ENCODE measurements at places on chromosomes 2 and 18. TPM values are rescaled to one million over a fixed set of nuclear protein-coding genes. Genes with fewer than 3 reads are reported as not detected.

DNA sequence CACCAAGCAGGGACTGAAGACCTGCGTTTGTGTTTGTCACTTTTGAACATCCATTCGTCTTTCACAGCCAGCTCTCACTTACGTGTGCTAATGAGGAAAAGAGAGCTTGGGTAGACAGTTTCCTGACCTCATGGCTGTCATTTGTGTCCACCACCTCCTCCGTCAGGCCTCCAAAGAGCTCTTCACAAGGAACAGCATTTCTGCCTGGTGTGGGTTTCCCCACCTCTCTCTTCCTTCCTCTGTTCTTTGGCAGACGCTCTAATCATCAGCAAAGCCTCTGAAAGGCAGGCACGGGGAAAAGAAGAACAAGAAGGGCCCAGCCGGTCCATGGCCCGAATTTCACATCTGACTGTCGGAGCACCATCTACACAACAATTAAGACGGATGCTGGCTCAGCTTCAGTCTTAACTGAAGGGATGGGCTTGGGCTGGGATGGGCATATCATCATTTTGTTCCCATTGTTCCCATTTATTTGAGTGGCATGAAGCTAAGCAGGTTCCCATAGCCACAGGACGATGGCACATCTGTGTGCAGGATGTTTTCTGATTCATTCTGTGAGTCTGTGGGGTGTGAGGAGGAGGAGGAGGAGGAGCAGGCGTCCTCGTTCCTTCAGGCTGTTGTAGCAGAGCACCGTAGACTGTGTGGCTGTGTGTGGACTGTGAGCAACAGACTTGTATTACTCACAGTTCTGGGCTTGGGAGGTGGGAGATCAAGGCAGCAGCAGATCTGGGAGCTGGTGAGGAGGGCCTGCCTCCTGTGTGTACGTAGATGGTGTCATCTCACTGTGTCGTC, 66.4 kb downstream of the TSHZ1 start:
- no peaks in the 10 kb centered on the region for H3K4me1 ChIP-seq
- H3K27me3 ChIP-seq = no peaks in the 10 kb centered on the region
- H3K4me3 ChIP-seq = no peak overlapping the region
- H3K36me3 ChIP-seq = no peaks in the 10 kb centered on the region

LIMS4 gene
- total RNA-seq = not detected

- no peak overlapping the region for H3K27ac ChIP-seq
- H3K36me3 ChIP-seq = no peaks in the 10 kb centered on the region
- no peak for DNase-seq
- no peak overlapping the region for H3K4me3 ChIP-seq
Measured at GRCh38 chr2:10452312-10452711, 4.2 kb upstream of the ODC1 start.

DNER gene
- not detected for total RNA-seq

FAM228A gene
- total RNA-seq = 0.25 TPM

DNA sequence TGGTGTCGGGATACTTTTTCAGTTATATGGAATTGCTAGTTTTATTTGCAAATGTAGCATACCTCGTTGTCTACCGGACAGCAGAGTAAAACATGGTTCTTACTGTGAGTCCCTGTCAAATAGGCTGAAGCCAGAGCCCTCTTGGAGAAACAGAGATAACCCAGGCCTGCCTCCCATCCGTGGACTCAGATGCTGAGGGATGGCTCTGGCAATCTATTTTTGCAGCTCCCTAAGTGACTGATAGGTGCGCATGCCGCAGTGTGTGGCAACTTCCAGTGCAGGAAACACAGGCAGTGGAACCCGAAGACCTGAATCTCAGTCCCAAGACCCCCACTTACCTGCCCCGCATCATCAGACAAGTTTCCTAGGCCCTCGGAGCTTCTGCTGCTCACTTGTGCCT, 33.6 kb downstream of the STEAP3 start:
- H3K27me3 ChIP-seq = no peaks in the 10 kb centered on the region
- no peak overlapping the region for H3K27ac ChIP-seq
- no peak for DNase-seq
- H3K4me3 ChIP-seq = no peak overlapping the region

TUBA4B gene
- total RNA-seq = not detected

DNA sequence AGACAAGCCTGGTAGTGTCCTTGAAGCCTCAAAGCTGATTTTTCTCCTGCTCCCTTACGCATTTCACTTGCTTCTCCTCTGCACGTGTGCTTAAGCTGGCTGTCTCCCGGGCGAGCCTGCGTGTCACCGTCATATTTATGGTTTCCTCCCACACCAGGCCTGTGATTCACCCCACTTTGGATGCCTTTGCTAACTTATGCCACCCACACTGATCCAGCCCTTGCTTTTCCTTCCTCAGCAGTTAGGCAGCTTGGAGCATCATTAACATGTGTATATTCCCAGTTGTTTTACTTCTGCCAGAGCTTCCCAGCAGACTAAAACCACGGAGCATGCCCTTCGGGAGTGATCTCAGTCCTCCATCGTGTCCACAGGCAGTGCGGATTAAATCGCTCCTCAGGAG, 2.2 kb downstream of the ST3GAL5 start:
- no peak for DNase-seq
- peaks cover 21% of the 10 kb centered on the region for H3K4me1 ChIP-seq

DSC3 gene
- 0.22 TPM for total RNA-seq

GRCh38 chr2:16661936-16662839, 3.4 kb downstream of the CYRIA start:
- H3K27me3 ChIP-seq = no peaks in the 10 kb centered on the region

DNA sequence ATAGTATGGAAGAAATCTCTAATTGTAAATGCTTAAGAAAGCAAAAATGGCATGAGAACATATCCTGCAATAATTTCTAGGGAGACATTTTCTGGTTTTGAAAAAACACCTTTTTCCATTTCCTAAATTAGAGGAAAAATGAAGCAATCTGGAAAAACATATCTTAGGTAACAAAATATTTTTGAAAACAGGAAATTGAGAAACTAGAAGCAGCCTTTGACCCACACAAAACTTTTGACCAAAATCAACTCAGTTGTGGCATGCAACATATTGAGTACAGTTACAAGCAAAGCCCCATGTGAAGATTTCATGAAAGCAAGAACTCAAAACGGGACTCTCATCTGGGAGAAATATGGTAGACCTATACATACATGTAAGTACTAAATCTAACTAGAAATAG, 28.6 kb upstream of the CHAC2 start:
- H3K27me3 ChIP-seq = no peaks in the 10 kb centered on the region
- H3K27ac ChIP-seq = no peak overlapping the region
- DNase-seq = no peak
- H3K36me3 ChIP-seq = peaks cover 11% of the 10 kb centered on the region

CYP26B1 gene
- total RNA-seq = not detected

C18orf32 gene
- 21.0 TPM for total RNA-seq

THAP4 gene
- total RNA-seq = 107 TPM

DNA sequence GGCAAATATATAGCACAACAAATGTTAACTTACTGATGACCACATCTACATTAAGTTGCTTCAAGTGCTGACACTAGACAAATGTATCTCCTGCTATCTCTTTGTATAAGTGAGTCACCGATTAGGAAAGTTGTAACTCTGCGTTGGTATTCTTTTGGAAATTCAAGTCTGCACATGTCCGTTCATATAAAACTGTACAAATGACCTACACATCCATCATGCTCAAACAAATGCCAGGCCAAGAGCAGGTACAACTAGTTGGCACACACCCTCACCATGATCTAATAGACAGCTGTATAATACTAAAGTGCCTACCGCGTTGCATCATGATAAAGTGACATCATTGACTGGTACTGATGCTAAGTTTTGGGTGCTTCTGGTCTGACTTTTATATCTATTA, 141.1 kb downstream of the RBMS1 start:
- DNase-seq = no peak
- no peak overlapping the region for H3K4me3 ChIP-seq
- H3K4me1 ChIP-seq = no peaks in the 10 kb centered on the region
- no peaks in the 10 kb centered on the region for H3K27me3 ChIP-seq
- H3K27ac ChIP-seq = no peak overlapping the region

- no peaks in the 10 kb centered on the region for H3K36me3 ChIP-seq
- no peak overlapping the region for H3K4me3 ChIP-seq
- H3K4me1 ChIP-seq = no peaks in the 10 kb centered on the region
Measured at GRCh38 chr2:224312741-224313140, 89.2 kb downstream of the FAM124B start.

SNORC gene
- 1.9 TPM for total RNA-seq

BOLL gene
- not detected for total RNA-seq

DNA sequence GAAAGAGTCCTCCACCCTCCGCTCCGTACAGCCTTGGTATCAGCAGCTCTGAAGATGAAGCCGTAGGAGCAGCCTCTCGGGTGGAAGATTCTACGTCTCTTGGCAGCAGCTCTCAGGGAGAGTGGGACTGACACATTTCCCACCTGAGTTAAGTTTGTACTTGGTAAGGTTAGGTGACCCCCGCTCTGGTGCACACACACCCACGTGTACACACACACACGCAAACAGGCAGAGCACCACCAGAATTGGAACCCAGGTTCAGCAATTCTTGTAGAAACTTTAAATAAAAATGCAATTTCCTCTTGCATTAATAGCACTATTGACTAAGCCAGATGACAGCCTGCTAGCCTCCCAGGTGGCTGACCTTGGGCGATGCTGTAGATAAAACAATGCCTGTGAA, 111.5 kb downstream of the MBP start:
- DNase-seq = no peak
- no peak overlapping the region for H3K4me3 ChIP-seq
- H3K36me3 ChIP-seq = peaks cover 9% of the 10 kb centered on the region
- peaks cover 62% of the 10 kb centered on the region for H3K4me1 ChIP-seq

DNA sequence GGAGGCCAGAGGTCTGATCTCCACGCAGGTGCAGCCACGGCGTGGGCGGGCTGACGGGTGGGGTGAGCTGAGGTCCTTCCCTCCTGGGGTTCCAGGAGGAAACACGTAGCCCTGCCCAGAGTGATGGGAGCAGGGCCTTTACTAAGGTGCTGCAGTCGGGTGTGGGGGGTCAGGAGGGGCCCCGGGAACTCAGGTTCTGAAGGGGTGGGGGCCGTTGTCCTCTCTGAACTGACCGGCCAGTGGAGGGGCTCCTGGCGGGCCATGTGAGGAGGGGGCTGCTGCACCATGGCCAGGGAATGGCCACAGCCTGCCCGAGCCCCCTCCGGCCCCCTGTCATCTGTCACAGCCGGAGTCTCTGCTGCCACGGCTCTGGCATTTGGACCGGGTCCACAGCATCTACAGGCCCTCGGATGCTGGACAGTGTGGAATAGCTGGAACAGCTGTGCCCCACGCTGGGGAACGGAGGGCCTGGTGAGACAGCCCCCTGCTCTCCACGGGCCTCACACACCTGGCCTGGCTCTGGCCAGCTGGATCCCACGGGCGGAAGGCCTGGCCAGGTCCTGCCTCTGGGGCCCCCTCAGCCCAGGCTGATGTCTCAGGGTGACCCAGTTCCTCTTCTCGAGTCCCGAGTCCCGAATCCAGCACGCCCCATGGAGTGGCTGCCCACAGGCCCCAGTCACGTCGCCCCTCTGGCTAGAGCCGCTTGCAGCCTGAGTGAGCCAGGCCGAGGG, 145.6 kb upstream of the GPC1 start:
- H3K27ac ChIP-seq = no peak overlapping the region
- DNase-seq = no peak
- H3K4me3 ChIP-seq = no peak overlapping the region
- H3K36me3 ChIP-seq = no peaks in the 10 kb centered on the region
- no peaks in the 10 kb centered on the region for H3K27me3 ChIP-seq

SGO2 gene
- 14.3 TPM for total RNA-seq

DNA sequence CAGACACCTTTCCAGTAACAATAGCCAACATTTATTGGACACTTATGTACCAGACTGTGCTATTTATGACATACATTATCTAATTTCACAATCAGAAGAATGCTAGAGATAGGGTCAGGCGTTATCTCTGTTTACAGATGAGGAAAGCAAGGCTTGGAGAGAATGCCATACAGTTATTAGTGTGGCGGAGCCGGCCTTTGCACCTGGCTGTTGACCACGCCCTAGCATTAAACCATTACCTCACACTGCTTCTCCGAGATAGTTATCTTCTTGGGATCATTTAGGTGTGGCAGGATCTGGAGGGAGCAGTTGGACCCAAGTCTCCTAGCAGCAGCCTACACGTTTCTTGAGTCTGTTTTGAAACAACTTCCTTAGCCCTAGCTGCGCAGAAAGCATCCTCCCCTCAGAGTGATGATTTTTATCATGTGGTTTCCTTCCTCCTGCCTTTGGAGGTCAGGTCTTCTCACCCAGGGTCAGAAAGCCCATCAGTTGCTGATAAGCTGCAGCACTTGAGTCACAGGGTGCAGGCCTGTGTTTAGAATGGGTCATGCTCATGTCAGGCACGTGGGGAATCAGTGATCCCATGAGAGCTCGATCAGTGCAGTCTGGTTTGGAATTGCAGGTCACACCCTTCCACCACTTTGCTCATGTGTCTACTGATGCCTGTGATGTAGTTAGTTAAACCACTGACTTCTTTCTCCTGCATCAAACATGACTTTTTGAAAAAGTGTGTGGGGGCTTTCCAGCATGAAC, 118.2 kb downstream of the SPTBN1 start:
- no peak overlapping the region for H3K27ac ChIP-seq
- H3K27me3 ChIP-seq = no peaks in the 10 kb centered on the region
- no peak overlapping the region for H3K4me3 ChIP-seq
- H3K36me3 ChIP-seq = no peaks in the 10 kb centered on the region
- H3K4me1 ChIP-seq = peaks cover 19% of the 10 kb centered on the region
- DNase-seq = no peak

FASTKD1 gene
- 28.7 TPM for total RNA-seq

DNA sequence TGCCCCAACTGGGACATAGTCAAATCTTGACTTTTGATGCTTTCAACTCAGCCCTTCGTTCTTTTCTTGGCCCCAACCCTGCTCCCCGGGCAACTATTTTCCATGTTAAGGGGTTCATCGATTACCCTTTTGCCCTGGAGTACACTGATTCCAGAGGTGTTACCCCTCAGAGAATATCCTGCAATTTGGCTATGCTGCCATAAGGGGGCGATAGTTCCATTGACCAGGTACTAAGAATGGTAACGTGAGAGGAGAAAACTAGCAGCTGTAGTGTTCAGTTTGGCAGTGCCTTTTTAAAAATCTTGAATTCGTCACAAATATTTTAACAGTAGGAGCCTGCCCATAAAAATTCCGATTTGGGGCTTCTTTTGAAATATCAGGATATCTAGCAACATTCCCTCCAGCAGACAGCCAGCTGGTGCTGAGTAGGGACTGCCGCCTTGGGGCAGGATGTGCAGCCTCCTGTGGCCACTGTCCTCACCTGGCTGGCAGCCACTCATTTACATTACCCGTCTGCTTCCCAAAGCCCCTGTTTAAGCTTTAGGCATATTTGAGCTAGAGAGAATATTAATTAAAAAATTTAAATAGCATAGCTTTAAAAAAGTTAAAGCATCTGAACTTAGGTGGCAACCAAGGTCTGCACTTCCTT, 146.3 kb upstream of the SKOR2 start:
- H3K4me3 ChIP-seq = no peak overlapping the region
- peak; percentile 80 for DNase-seq
- H3K4me1 ChIP-seq = no peaks in the 10 kb centered on the region
- no peaks in the 10 kb centered on the region for H3K36me3 ChIP-seq
- no peak overlapping the region for H3K27ac ChIP-seq

GRCh38 chr2:88452980-88453582, 588 bp upstream of the FOXI3 start:
- no peak for DNase-seq
- no peaks in the 10 kb centered on the region for H3K27me3 ChIP-seq
- H3K4me3 ChIP-seq = no peak overlapping the region
- H3K4me1 ChIP-seq = no peaks in the 10 kb centered on the region
- H3K27ac ChIP-seq = no peak overlapping the region
- H3K36me3 ChIP-seq = no peaks in the 10 kb centered on the region

CCL20 gene
- not detected for total RNA-seq

GRCh38 chr2:216989340-216990129, 129.7 kb upstream of the TNP1 start:
- H3K27ac ChIP-seq = no peak overlapping the region
- no peaks in the 10 kb centered on the region for H3K36me3 ChIP-seq
- no peak for DNase-seq
- no peaks in the 10 kb centered on the region for H3K4me1 ChIP-seq

Measured in Karpas-422 (cell line).